Lung (tissue), 17 donors: ENCODE measurements at places on chromosomes 12 and 14. TPM values are rescaled to one million over a fixed set of nuclear protein-coding genes. Genes with fewer than 3 reads are reported as not detected.

Gene GARIN6
- not detected for polyA plus RNA-seq

Gene C14orf119
- polyA plus RNA-seq = 26.0 TPM

Gene ZDHHC22
- not detected for polyA plus RNA-seq

Gene FOXM1
- 1.6 TPM for polyA plus RNA-seq

Gene RTN1
- polyA plus RNA-seq = 5.5 TPM

Gene ARMH4
- polyA plus RNA-seq = 0.40 TPM
